Upper lobe of left lung (tissue), 6 donors: ENCODE measurements at places on chromosomes 4 and X. TPM values are rescaled to one million over a fixed set of nuclear protein-coding genes. Genes with fewer than 3 reads are reported as not detected.

CTPS2 gene
- total RNA-seq: 12.0 TPM

GRCh38 chr4:112055100-112055499 is 90.2 kb upstream of the FAM241A start:
- H3K27ac ChIP-seq: no peak overlapping the region
- H3K4me1 ChIP-seq: no peaks in the 10 kb centered on the region
- no peak for DNase-seq

ADGRA3 gene
- total RNA-seq: 13.5 TPM

DNA sequence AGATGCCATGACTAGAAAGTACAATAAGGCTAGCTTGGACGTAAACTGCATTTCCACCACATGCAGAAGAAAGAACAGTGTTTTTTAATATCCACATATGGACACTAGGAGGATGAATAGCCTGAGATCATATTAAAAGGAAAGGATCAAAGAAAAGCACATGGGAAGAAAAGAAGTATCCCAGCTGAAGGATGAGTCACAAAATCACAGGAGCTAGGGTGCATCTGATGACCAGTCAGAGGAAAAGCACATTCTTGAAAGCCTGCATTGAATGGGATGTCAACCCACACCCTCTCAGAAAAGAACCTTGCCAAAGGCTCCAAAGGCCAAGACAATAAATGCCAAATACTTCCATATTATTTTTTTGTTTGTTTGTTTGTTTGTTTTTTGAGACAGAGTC is 56.8 kb upstream of the PRDX4 start:
- H3K4me3 ChIP-seq: no peak overlapping the region
- H3K27ac ChIP-seq: no peak overlapping the region
- H3K4me1 ChIP-seq: no peaks in the 10 kb centered on the region
- H3K27me3 ChIP-seq: no peaks in the 10 kb centered on the region

KLB gene
- 0.20 TPM for total RNA-seq

CCNA2 gene
- 2.4 TPM for total RNA-seq

- H3K36me3 ChIP-seq: no peaks in the 10 kb centered on the region
- H3K4me3 ChIP-seq: no peak overlapping the region
- no peaks in the 10 kb centered on the region for H3K4me1 ChIP-seq
- no peak overlapping the region for H3K27ac ChIP-seq
Observed at GRCh38 chr4:98612318-98613250, 45.8 kb downstream of the TSPAN5 start.

SLC6A8 gene
- 8.1 TPM for total RNA-seq

- no peaks in the 10 kb centered on the region for H3K36me3 ChIP-seq
- H3K27ac ChIP-seq: no peak overlapping the region
- no peak overlapping the region for H3K4me3 ChIP-seq
- DNase-seq: no peak
- no peaks in the 10 kb centered on the region for H3K4me1 ChIP-seq
Observed at GRCh38 chr4:109179061-109179460, 123.4 kb downstream of the COL25A1 start.
